Left lung (tissue), 14 donors: ENCODE measurements at places on chromosomes 4 and X. TPM values are rescaled to one million over a fixed set of nuclear protein-coding genes. Genes with fewer than 3 reads are reported as not detected.

GYPE gene
- total RNA-seq, result 1.2 TPM

KLHL34 gene
- not detected for total RNA-seq

PORCN gene
- total RNA-seq, result 8.4 TPM

ANAPC4 gene
- total RNA-seq, result 23.6 TPM

HGFAC gene
- total RNA-seq, result 0.32 TPM

KLHL8 gene
- 18.2 TPM for total RNA-seq

GAGE12C gene
- total RNA-seq, result not detected

REPS2 gene
- total RNA-seq, result 19.5 TPM

CITED1 gene
- total RNA-seq, result 3.8 TPM

GRCh38 chr4:187942968-187943367 is 52.6 kb upstream of the ZFP42 start:
- no peak overlapping the region for H3K4me3 ChIP-seq
- no peak for DNase-seq
- H3K36me3 ChIP-seq, result no peaks in the 10 kb centered on the region
- H3K4me1 ChIP-seq, result no peaks in the 10 kb centered on the region
- H3K27me3 ChIP-seq, result no peaks in the 10 kb centered on the region
- H3K27ac ChIP-seq, result no peak overlapping the region

DNA sequence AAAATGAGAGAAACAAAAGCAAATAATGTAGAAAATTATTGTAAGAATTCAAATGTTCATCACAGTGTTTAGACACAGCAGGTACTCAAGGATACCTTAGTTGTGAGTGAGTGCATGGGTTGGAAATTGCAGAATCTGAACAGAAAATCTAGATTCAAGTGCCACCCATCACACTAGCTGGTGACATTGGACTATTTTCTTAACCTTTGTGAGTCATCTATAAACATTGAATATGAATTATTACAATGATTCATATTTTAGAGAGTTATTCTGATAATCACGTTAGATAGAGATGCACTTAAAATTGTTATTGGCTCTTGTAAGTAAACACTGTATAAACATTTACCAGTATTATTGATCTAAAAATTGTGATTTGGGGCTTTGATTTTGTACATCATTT is 1113.1 kb downstream of the STIM2 start:
- no peak overlapping the region for H3K27ac ChIP-seq
- H3K27me3 ChIP-seq, result no peaks in the 10 kb centered on the region
- H3K4me3 ChIP-seq, result no peak overlapping the region
- no peaks in the 10 kb centered on the region for H3K36me3 ChIP-seq

DNA sequence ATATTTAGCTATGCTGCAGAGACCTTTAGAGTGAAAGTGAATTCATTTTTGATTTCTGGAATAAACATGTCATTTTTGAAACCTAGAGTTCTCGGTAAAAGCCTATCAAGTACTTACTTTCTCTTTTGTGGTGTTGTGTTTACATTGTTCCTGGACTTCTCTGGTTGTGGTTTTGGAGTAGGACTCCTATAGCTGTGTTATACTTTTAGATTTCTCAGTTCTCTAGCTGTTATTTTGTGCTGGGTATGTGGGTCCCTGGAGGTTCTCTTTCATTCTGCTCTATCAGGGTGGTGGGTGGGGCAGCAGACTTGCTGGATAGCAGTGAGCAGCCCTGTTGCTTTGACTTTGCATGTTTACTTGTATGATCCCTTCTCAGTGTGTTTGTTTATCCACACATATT is 25.6 kb upstream of the MSMO1 start:
- H3K4me3 ChIP-seq, result no peak overlapping the region
- no peaks in the 10 kb centered on the region for H3K27me3 ChIP-seq
- peaks cover 26% of the 10 kb centered on the region for H3K36me3 ChIP-seq
- H3K27ac ChIP-seq, result peak overlapping the region; percentile 28

DNA sequence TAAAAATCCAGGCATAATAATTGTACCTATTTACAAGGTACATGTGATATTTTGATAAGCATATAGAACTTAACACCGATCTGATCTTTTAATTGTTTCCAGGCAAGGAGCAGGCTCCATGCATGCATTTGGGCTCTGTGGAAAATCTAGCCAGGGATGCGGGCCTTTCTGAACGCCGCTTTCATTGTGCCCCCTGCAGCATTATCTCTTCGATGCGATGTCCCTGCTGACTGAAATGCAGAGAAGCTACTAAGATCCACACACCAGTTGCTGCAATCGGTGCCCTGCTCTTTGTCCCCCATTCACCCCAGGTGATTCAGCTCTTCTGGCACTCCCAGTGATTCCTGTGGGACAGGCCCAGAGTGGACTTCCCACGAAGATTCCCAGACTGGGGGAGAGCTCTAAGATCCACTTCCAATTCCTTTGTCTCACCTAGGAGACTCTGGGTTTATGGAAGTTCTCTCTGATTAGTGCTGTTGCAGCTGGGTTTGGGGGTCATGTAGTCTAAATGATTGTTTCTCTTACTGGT is 254.3 kb upstream of the AGA start:
- no peaks in the 10 kb centered on the region for H3K4me1 ChIP-seq
- H3K4me3 ChIP-seq, result no peak overlapping the region
- no peak overlapping the region for H3K27ac ChIP-seq
- no peak for DNase-seq
- no peaks in the 10 kb centered on the region for H3K27me3 ChIP-seq

DNA sequence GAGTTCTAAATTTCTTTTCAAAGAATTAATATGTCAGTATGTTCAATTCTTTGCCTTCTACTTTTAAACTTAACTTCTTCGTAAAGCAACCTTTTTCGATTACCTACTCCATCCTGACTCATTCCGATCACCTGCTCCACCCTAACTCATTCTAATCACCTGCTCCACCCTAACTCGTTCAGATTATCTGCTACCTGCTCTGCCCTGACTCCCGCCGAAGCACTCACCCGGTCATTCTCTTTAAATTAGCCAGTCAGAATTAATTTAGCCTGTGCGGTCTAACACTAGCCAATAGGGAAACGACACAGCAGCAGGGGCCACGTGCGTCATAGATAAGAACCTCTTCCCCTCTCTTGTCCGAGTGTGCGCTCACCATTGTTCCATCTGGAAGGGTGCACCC is 60.1 kb upstream of the SH3RF1 start:
- no peak overlapping the region for H3K27ac ChIP-seq
- H3K4me3 ChIP-seq, result no peak overlapping the region
- no peak for DNase-seq
- H3K4me1 ChIP-seq, result no peaks in the 10 kb centered on the region

DNA sequence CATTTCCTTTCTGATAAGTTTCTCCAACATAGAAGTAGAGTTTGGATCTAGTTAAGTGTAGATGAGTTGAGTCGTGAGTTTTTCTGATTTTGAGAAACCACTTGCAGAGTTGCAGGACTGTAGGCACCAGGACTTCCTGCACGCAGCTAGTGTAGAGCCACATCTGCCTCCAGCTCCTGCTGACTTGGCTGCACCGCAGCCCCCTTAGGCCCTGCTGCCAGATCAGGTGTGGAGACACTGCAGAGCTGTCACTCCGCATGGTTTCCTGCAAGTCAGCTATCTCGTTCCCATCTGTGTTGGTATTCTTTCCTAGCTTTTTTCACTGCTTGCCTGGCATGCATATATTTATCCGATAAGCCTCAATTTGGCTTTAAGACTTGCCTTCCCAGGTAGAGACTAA is 48.9 kb downstream of the PCDH7 start:
- no peaks in the 10 kb centered on the region for H3K27me3 ChIP-seq
- no peaks in the 10 kb centered on the region for H3K36me3 ChIP-seq
- H3K4me1 ChIP-seq, result no peaks in the 10 kb centered on the region
- H3K4me3 ChIP-seq, result no peak overlapping the region
- no peak for DNase-seq

GRCh38 chr4:34158878-34159277 is 2085.4 kb downstream of the ARAP2 start:
- H3K4me3 ChIP-seq, result no peak overlapping the region
- no peaks in the 10 kb centered on the region for H3K27me3 ChIP-seq
- no peaks in the 10 kb centered on the region for H3K4me1 ChIP-seq
- no peak for DNase-seq
- no peak overlapping the region for H3K27ac ChIP-seq

DNA sequence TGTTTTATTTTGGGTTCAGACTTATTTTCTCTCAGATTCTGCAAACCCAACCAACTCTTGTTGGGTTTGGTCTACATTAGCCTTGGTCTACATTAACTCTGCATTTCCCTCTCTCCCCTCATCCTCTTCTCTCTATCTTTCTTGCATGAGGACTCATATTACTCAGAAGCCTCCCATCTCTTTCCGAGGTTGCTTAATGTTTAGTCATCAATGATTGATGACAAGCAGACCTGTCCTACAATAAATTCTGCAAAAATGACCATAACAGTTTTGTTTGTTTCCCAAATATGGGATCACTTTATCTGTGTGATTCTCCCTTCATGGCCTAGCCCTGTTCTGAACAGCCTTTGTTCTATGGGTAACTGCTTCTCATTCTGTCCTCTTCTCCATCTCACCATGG is 75.2 kb downstream of the GABRB1 start:
- no peak for DNase-seq
- no peak overlapping the region for H3K4me3 ChIP-seq
- no peaks in the 10 kb centered on the region for H3K36me3 ChIP-seq
- H3K4me1 ChIP-seq, result no peaks in the 10 kb centered on the region

DNA sequence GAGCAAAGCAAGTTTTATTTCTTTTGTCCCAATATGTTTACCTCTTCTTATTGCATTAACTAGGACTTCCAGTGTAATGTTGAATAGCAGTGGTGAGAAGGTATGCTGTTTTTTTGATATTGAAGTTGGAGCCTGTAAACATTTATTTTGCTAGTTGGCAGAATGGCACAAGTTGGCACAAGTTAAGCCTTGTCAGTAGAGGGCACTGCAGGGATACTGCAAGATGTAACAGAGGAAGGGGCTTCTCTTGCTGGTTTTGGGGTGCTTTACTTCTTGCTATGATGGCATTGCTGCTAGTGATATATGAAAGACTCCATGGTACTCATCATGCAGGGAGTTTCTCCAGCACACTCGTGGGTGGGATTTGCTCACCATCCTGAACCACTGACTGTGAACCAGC is 327.3 kb upstream of the ARX start:
- DNase-seq, result no peak
- no peak overlapping the region for H3K27ac ChIP-seq
- H3K4me3 ChIP-seq, result no peak overlapping the region
- H3K4me1 ChIP-seq, result no peaks in the 10 kb centered on the region

DNA sequence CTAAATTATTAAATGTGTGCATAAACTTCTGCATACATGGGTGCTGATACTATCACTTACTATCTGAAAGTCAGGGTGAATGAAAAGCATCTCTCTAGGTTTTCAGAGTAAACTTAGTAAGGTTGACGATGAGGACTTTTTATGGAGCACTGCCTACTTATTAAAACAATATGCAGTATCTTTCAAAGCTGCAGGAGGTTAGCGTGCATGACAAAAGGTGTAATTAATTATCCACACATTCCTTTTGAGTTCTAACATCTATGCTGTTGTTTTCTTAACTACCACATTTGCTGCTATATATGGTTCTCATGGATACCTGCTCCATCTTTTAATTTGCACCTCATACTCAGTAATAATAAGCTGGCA is 256.2 kb downstream of the FSTL5 start:
- H3K27me3 ChIP-seq, result no peaks in the 10 kb centered on the region
- no peak overlapping the region for H3K4me3 ChIP-seq
- H3K4me1 ChIP-seq, result no peaks in the 10 kb centered on the region
- no peaks in the 10 kb centered on the region for H3K36me3 ChIP-seq
- no peak for DNase-seq

GRCh38 chr4:158850371-158850770 is 81.5 kb downstream of the FNIP2 start:
- H3K36me3 ChIP-seq, result peaks cover 35% of the 10 kb centered on the region
- peaks cover 9% of the 10 kb centered on the region for H3K4me1 ChIP-seq
- H3K27ac ChIP-seq, result no peak overlapping the region
- DNase-seq, result no peak
- H3K4me3 ChIP-seq, result no peak overlapping the region
- no peaks in the 10 kb centered on the region for H3K27me3 ChIP-seq

DNA sequence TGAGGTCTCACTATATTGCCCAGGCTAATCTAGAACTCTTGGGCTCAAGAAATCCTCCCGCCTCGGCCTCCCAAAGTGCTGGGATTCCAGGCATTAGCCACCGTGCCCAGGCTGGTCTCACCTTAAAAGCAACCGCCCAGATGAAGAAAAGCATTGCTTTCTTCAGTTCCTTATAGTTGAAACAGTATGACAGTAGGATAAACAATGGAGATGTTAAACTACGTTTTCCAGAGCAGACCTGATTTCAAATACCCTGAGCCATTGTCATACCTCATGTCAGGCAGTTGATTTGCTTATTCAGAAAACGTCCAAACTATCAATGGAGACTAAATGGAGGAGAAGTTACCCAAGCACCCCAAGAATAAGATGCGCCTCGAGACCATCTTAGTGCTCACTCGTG is 26.3 kb upstream of the TMEM131L start:
- no peaks in the 10 kb centered on the region for H3K36me3 ChIP-seq
- H3K4me3 ChIP-seq, result no peak overlapping the region
- H3K27ac ChIP-seq, result no peak overlapping the region
- DNase-seq, result no peak
- H3K27me3 ChIP-seq, result no peaks in the 10 kb centered on the region
- H3K4me1 ChIP-seq, result peaks cover 6% of the 10 kb centered on the region

DNA sequence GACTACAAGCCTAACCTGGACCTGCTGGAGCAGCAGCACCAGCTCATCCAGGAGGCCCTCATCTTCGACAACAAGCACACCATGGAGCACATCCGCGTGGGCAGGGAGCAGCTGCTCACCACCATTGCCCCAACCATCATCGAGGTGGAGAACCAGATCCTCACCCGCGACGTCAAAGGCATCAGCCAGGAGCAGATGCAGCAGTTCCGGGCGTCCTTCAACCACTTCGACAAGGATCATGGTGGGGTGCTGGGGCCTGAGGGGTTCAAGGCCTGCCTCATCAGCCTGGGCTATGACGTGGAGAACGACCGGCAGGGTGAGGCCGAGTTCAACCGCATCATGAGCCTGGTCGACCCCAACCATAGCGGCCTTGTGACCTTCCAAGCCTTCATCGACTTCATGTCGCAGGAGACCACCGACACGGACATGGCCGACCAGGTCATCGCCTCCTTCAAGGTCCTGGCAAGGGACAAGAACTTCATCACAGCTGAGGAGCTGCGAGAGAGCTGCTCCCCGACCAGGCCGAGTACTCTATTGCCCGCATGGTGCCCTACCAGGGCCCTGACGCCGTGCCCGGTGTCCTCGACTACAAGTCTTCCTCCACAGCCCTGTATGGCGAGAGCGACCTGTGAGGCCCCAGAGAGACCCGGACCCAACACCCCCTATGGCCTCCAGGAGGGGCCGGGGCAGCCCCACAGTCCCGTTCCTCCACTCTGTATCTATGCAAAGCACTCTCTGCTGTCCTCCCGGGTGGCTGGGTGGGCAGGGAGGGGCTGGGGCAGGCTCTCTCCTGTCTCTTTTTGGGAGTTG is 486.2 kb downstream of the TRAM1L1 start:
- no peak overlapping the region for H3K4me3 ChIP-seq
- H3K27ac ChIP-seq, result no peak overlapping the region
- no peaks in the 10 kb centered on the region for H3K4me1 ChIP-seq
- DNase-seq, result no peak

- no peak overlapping the region for H3K27ac ChIP-seq
- H3K4me1 ChIP-seq, result no peaks in the 10 kb centered on the region
- DNase-seq, result no peak
- H3K4me3 ChIP-seq, result no peak overlapping the region
- no peaks in the 10 kb centered on the region for H3K36me3 ChIP-seq
- no peaks in the 10 kb centered on the region for H3K27me3 ChIP-seq
These were observed 193.8 kb downstream of the ADAMTS3 start for GRCh38 chr4:72375073-72375736.
